ENCODE measurements at places on chromosomes 4 and X.

DNA sequence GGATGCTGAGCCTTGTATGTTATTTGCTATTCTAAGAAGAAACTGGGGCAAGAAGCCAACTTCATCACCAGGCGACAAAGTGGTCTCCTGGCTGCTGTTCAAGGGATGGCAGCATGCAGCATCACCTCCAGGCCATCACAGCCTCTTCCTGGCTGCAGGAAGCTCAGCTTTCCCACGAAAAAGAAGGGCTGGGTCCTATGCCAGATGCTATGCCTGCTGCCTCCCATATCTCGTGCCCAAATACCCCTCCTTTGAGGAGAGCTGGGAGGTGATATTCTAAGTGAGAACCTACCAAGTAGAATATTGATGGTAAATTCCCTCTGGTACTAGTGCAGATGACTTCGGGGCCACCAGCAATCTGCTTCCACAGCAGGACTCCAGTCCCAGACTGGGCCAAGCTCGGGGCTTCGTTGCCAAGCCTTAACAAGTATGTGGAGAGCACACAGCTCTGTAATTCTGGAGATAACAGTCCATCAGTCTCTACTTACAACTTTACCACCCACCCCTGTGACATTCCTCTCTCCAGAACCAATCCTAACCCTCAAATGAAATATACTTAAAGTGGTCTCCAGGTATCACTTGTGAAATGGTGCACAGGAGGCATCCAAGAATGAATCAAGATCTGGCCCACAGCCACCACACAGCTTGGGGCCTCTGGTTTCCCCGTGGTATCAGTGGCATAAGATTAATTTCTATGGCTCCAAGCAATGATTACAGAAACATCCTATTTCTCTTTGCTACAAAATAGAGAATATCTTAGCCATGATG is 149.3 kb downstream of the PALLD start:
- DNase-seq: no peak

DNA sequence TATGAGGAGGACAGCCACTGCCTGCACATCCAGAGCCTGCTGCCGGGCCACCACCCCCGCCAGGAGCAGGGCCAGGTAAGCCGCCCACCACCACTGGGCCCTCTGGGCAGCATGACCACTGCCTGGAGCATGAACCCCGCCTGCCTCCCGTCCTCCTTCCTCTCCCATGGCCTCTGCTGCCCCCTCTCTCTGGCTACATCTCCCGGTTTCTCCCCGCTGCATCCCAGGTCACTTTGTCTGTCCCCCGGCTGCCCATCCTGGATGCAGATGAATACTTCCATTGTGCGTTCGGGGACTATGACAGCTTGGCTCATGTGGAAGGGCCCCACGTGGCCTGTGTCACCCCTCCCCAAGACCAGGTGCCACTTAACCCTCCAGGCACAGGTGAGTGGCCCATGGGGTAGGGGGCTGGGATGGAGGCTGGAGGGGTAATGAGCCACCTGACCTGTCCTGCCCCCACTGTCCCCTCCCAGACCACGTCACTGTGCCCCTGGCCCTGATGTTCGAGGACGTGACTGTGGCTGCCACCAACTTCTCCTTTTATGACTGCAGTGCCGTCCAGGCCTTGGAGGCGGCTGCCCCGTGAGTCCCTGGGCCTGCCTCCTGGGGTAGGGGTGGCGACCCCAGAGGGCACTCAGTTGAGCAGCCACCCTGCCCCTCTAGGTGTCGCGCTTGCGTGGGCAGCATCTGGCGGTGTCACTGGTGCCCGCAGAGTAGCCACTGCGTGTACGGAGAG is 6.0 kb downstream of the PLXNB3 start:
- no peak for DNase-seq

- DNase-seq: no peak
Measured at GRCh38 chr4:7183161-7183560, 9.2 kb upstream of the SORCS2 start.

DNA sequence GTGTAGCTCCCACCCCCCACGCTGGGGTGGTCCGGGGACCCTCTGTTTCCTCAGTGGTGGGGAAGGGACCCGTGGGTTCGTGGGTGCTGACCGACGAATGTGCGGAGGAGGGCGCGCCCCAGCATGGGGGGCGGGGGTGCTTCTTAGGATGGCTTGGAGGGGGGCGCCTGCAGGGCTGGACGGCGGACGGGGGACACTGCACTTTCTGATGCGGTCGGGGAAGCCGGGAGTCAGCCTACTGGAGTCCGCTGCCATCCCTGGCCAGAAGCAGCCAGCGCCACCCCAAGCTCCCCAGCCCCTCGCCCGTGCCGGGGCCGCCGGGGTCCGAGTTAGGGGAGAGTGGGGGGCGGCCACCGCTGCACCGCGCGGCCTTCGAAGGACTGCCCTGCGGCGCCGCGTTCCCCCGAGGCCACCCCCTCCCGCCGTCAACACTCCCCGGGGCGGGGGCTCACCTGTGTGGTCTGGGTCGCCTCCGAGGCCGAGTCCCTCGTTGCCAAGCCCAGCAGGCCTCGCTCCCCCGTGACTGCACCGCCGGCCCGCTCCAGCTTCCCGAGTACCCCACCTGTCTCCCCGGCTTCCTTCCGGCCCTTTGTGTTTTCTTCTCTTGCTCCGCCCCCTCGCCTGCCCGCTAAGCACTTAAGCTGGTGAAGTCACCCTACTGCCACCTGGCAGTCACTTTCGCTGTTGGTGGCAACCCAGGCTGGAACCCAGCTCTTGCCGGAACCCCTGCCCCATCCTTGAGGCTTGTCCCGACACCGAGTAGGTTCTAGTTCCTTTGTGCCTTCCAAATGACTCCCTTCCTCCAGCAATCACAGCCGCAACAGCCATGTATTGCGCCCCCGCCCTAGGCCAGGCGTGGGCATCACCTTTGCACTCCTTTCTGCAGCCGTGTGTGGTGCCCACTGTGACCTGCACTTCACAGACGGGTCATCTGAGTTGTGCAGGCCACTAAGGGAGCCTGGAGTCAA is at the start of gene OCIAD2:
OCIAD2 (minus strand) TSS at position 569 of the 968 bp plus-strand sequence. CDS start 2,225 bp downstream, outside the sequence.
- no peak for DNase-seq

GRCh38 chr4:118745357-118745756 is 60.2 kb downstream of the METTL14 start:
- DNase-seq: no peak

DNA sequence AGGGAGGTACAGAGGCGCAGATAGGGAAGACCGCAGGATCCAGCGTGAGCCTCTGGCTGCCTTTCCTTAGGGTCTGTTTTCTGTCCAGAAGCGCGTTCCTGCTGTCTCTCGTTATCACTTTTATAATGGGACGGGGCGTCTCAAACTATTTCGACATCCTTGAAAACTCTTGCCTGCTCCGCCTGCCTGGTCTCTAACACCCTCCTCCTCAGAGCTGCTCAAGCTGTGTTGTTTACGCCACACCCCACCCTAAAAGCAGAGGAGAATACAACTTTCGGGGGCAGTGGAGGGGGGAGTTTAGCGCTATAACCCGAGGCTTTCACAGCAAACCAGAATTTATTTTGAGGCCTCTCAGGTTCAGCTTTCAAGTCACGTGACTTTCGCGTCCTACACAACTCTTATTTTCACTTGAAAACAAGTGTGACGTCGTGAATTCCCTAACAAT is 646 bp upstream of the FAM3A start:
- DNase-seq: no peak

- no peak for DNase-seq
Measured at GRCh38 chrX:19867411-19867732, 20.0 kb downstream of the SH3KBP1 start.

GRCh38 chr4:15753786-15754185 is 24.3 kb upstream of the CD38 start:
- DNase-seq: no peak

DNA sequence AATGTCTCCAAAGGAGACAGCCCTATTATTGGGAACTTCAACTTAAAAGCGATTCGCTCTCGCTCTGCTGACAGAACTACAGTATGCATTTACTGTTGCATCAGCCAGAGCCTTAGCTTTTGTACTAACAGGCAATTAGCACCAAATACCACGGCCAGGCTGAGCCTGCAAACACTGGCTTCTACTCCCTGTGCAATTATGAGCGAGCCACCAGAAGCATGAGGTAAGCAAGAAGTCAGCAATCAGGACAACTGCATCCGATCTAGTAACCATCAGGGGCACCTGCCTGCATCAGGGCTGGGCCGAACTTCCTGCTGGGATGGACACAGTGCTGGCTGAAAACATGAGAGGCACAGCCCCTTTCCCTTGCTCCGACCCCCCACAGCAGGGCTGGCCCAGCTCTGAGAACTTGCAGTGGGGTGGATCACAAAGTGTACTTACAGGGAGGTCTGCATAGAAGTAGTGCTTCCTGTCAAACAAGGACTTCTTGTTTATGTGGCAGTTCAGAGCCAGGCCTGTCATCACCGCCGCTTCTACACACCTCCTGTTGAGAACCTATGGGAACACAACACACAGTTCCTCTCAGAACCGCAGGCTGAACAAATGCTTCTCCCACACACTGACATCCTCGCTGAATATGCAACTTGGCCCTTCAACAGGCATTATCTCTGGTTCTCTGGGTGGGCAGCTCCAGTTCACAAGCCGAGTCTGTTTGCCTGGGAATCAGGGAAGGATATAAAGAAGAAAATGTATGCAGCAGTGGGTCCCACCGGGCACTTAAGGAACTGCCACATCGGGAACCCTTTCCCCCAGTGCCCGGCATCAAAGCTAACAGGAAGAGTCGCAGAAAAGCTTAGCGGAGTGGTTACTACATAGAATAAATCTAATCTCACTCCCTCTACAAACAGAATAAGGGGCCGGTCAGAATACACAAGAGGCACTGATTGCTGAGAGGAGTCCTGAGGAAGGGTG is 41.5 kb downstream of the GATB start:
- DNase-seq: no peak

DNA sequence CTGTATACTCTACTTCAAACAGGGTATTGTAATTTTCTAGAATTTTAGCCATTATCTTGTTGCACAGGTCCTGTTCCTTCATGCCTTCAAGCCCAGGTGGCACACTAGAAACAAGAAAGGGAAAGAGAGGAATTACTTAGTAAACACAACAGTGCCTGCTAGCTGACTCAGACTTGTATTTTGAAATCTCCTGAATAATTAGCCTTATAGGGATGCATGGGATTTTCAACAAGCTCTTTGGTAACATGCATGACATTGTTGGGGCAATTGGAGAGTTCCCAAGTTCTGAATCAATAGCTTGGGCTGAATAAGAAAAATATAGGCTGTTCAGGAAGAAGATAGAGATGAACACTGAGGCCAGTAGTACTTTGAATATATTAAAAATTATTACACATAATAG is 118.8 kb downstream of the FAM13A start:
- peak; percentile 91 for DNase-seq

- no peak for DNase-seq
Measured at GRCh38 chr4:150814873-150815272, 200.2 kb downstream of the LRBA start.

- DNase-seq: no peak
Measured at GRCh38 chr4:39514888-39515401, 12.3 kb downstream of the UGDH start.

- DNase-seq: no peak
Measured at GRCh38 chr4:79211490-79211889, 114.4 kb downstream of the NAA11 start.

DNA sequence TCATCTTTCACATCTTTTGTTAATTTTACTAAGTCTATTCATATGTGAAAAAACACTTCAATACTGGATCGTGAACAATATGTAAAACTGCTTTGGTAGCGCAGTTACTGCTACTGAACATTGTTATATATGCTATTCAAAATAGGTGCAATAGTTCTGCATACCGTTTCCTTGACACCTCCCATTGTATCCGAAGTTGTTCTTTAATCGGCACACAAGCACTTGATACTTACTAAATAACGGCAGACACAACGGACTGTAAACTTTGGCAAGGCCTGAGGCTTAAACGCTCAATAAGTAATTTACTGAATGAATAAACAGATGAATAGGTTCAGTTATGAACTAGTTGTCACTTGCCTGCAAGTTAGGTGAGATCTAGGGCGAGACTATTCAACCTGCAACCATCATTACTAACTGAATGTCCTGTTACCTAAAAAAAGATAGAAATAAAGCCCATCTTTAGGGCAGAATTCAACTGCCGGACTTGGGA is 620 bp downstream of the ANAPC10 start:
- DNase-seq: no peak

DNA sequence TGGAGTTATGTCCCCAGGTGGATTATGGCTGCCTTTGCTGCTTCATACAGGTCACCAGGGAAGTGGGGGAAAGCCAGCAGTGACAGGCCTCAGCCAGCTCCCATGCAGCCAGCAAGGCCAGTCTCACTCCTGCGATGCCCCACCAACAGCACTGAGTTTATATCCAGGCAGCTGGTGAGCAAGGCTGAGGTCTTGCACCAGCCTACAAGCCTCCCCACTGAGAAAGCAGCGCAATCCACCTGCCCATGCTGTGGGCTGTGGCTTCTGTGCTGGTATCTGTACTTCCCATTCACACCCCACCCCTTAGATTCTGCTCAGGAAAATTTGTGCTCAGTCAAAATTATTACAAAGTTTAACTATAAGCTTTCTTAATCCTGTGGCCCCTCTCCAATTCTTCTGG is 153.5 kb downstream of the HHIP start:
- no peak for DNase-seq

- DNase-seq: peak; percentile 19
Measured at GRCh38 chr4:57426779-57427395, 316.7 kb upstream of the IGFBP7 start.

GRCh38 chrX:15500497-15500966 is at the start of gene BMX:
TSS of gene BMX (plus strand) at chrX:15500807. CDS start at chrX:15508354, 7,547 bp downstream.
- DNase-seq: no peak

DNA sequence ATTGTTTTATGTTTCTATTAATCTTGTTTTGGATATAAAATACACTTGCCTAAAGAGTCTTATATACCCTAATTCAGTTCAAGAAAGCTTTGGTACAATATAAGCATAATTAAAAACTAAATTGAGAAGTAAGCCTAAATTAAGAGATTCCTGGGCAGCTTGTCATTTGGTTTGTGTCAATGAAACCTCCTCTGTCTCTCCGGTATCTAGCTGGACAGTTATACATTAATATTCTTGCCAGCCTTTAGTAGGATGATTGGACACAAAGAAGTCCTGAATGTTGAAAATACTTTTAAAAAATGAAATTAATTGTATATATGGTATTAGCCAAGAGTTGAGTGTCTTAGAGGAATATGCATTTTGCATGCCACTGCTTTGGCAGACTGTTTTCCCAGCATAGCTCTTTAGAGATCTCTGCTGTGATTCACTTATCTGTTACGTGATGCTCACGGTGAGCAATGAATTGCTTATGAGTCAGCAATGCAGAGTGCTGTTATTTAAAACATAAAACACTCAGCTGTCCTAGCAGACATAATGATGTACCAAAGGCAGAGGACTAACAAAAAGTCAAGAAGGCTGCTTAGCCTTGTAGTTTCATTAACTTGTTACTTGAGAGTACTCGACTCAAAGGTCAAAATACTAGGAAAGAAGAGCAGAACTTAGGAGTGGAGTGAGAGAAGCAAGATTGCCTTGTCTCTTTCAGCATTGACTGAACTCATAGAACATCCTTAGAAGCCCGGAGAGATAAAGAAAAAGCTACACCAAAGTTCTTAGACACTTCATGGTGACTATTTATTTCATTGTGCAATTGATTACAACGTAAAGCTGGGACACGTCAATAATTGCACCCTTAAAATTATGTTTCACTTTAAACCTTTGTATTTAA is 1296.1 kb upstream of the PCDH7 start:
- DNase-seq: peak; percentile 10

GRCh38 chrX:127908384-127908783 is 143.8 kb downstream of the ACTRT1 start:
- no peak for DNase-seq
